ENCODE measurements at places on chromosomes 6 and 20.

DNA sequence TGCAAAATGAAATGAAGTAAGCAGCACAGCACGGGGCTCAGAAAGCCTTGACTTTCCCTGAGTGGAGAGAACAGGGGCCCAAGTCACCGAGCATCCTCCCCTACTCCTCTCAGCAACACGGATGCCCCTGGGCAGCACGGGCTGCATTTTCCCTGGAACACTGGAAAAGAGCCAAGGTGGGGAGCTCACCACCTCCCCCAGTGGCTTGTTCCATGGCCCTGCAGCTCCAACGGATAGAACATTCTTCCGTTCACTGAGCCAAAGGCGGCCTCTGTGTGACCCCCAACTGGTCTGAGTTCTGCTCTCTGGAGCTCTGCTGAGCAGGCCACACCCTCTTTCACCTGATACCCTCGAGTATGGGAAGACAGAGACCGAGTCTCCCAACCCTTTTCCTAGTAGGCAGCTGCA lies 20.8 kb upstream of the EMILIN3 start:
- no peak for DNase-seq

DNA sequence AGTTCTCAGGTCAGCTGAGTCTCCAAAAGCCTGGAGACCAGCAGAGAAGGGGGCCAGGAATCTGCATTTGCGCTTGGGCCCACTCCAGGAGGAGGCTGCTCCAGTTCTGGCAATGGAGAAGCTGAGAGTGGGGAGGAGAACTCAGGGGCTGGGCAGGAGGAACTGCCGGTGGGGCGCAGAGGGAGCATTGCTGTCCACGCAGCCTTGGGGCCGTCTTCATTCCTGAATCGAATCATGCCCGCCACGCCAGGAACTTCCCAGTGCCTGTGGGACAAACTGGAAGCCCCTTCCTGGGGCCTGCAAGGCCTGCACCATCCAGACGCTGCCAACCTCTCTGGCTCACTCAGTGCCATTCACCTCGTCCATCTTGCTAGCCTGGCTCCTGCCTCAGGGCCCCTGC lies 16.9 kb downstream of the RAB44 start:
- DNase-seq = peak; percentile 19

GRCh38 chr6:15658181-15658744 lies 4.6 kb downstream of the DTNBP1 start:
- no peak for DNase-seq

DNA sequence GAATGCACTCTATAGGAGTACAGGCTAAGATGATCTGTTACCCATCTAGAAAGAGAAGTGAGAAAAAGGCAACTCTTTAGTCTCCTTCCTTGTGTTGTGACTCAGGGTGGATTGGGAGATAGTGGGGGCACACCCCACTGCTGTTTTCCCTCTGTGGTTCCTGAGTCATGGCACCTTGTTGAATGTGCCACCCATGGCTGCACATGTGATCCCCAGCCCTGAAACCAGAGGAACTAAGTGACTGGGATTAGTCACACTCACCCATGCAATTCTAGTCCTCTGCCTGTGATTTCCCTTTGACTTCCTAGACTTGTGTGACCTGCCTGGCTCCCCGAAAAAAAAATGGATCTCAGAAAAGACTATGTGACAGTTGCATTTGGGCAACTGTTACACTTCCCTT lies 48.6 kb upstream of the HTR1B start:
- no peak for DNase-seq

DNA sequence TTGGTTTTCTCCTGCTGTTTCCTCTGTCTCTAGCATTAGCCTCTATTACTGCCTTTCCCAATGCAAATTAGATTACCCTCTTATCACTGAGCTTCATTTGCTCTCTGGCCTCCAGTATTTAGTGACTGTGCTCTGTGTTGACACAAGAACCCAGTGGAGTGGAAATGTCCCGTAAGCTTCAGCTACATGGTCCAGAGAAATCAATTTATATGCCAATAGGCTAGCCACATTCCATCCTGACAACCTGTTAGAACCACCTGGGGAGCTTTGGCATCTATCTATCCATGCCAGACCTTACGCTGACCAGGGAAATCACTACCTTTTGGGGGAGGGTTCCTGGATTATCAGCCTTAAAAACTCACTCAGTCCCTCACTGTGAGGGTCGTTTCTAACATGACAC lies 459.6 kb downstream of the UTRN start:
- no peak for DNase-seq

Data from omental fat pad (tissue), 4 donors.